Umbilical cord (tissue), 2 donors: ENCODE measurements at places on chromosomes 2 and 18. TPM values are rescaled to one million over a fixed set of nuclear protein-coding genes. Genes with fewer than 3 reads are reported as not detected.
A peak's percentile ranks its signal among the peaks of the same experiment; 100 is the strongest.

LAMA3 gene
- 50.6 TPM for total RNA-seq

DNA sequence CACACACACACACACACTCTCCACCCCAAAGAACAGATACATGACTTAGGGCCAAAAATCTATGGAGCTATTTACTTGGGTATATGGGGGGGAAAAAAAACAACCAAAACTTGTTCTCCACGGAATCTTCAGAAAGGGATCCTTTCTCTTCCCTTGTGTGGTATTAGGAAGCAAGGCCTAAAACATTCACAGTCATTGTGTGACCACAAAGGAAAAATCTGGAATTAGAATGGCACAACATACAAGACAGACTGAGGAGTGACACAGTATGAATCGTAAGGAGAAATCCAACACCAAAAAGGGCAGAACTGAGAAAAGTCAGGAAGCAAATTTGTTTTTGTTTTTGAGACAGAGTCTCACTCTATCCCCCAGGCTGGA, 70.3 kb downstream of the ASXL2 start:
- no peak for DNase-seq

UPP2 gene
- total RNA-seq: 0.24 TPM

ASB18 gene
- total RNA-seq: 2.2 TPM

LIMS3 gene
- total RNA-seq: not detected

DNA sequence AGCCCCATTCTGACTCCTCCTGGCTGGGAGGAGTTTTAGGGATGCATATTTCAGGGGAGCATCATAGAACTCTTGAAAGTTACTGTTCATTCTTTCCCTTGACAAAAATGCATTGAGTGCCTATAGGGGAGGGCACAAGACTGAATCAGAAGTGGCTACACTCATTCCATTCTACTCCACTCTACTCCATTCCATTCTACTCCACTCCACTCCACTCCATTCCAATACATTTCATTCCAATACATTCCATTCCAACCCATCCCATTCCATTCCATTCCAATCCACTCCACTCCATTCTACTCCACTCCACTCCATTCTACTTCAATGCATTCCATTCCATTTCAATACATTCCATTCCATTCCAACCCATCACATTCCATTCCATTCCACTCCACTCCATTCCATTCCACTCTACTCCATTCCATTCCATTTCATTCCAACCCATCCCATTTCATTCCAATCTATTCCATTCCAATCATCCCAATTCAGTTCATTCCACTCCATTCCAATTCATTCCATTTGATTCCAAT, 110.8 kb downstream of the LOXHD1 start:
- DNase-seq: no peak

TOGARAM2 gene
- 1.4 TPM for total RNA-seq

- no peak for DNase-seq
Measured at GRCh38 chr2:97736608-97737330, 23.4 kb downstream of the ZAP70 start.

NEU2 gene
- not detected for total RNA-seq

NPAS2 gene
- total RNA-seq: 124 TPM

GRCh38 chr2:189188115-189188805, 8.7 kb upstream of the COL5A2 start:
- DNase-seq: no peak

DNA sequence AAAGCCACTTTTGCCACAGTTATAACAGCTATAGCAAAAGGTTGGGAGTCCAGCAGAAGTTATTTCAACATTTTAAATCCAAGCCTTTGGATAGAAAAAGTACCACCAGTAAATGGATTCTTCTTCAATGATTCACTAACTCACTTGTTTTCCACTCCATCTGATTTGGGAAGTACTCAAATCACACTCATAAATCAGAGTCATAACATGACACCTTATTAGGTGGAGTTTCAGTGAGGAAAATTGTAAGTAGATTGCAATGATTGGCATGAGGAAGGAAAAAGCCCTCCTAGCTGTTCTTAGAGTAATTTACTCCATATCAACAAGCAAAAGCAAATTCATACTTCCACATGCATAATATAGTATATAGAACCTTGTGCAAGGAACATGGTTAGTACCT, 132.9 kb downstream of the NR4A2 start:
- DNase-seq: no peak

GRCh38 chr18:6525604-6526003, 110.9 kb upstream of the L3MBTL4 start:
- DNase-seq: no peak

TDRD15 gene
- total RNA-seq: 5.3 TPM

C2orf78 gene
- total RNA-seq: 1.7 TPM

DNA sequence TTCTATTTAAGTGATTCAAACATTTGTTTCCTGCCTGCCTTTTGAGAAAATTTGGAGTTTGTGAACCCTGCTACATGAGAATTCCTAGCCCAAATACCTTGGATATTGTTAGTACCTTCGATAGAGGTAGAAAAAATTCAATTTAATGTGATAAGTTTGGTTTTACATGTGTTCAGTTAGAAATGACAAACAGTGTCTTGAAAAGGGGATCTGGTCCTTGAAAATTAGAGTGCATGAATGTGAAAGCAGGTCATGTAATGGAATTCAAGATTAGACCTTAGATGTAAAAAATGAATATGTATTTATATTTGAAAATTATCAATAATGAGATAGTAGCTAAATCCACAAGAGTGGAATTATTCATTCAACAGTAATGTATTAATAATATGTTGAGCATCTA, 70.5 kb downstream of the PIK3C3 start:
- no peak for DNase-seq

GRCh38 chr2:82330155-82330554, 2025.6 kb upstream of the LRRTM1 start:
- no peak for DNase-seq

DNA sequence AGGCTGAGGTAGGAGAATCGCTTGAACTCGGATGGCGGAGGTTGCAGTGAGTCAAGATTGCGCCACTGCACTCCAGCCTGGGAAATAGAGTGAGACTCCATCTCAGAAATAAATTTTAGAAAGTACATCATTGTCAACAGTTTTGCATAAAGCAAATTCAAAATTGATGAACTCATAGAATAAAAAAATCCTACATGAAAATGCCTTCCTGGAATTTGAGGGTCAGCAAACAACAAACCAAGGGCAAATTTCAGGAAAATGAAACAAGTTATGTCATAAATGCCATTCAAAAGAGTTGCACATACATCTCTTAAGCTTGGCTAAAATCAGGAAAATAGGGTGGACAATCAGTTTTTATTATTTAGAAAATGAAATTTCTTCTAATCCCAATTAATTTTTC, 45.1 kb downstream of the COL5A2 start:
- no peak for DNase-seq

ARPC2 gene
- total RNA-seq: 158 TPM

DNA sequence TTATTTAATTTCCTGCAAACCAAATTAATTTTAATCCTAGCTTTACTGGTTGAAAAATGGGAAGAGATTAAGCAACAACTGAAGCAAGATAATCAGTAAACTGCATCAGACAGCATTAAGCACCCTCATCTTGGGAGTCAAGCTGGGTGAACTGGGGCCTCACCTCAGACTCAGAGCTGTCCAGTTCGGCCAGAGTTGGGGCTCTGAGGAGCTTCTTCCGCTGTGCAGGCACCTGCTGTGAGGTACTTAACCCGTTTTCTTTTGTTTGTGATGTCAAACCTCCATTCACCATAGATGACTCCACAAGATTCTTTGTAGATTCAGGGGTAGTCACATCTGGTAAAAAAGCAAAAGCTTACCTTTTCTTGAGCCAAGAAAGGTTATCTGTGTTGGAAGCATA, 71.8 kb downstream of the PRELID3A start:
- DNase-seq: no peak

DLGAP1 gene
- total RNA-seq: 20.7 TPM

IL36G gene
- total RNA-seq: not detected

CLIP4 gene
- total RNA-seq: 28.6 TPM

CNGA3 gene
- total RNA-seq: 1.2 TPM

GRCh38 chr2:111665011-111665410, 219.0 kb downstream of the ANAPC1 start:
- no peak for DNase-seq

DNA sequence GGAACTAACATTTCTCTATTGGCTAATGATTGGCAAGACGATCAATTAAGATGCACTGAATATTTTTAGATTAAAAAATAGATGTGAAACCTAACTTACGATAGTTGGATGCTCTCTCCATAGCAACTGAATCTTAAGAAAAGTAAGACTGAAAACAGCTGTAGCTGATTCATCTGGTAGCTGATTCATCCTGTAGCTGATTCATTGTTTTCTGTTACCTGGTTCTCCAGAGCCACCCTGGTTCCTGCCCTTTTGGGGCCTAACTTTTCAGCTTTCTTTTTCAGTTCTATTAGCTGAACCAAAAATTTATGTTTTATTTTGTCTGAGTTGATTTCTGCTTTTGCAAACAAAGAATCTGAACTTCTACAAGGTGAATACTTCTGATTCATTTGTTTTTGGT, 22.7 kb upstream of the SPR start:
- no peak for DNase-seq

- no peak for DNase-seq
Measured at GRCh38 chr2:7906431-7906830, 775.4 kb upstream of the ID2 start.

GRCh38 chr2:43418680-43419079, 177.2 kb downstream of the THADA start:
- no peak for DNase-seq

GRCh38 chr2:184890311-184890710, 292.0 kb downstream of the ZNF804A start:
- no peak for DNase-seq

HOXD3 gene
- total RNA-seq: not detected

ZNF521 gene
- total RNA-seq: 50.6 TPM

ST8SIA3 gene
- 1.2 TPM for total RNA-seq

DNA sequence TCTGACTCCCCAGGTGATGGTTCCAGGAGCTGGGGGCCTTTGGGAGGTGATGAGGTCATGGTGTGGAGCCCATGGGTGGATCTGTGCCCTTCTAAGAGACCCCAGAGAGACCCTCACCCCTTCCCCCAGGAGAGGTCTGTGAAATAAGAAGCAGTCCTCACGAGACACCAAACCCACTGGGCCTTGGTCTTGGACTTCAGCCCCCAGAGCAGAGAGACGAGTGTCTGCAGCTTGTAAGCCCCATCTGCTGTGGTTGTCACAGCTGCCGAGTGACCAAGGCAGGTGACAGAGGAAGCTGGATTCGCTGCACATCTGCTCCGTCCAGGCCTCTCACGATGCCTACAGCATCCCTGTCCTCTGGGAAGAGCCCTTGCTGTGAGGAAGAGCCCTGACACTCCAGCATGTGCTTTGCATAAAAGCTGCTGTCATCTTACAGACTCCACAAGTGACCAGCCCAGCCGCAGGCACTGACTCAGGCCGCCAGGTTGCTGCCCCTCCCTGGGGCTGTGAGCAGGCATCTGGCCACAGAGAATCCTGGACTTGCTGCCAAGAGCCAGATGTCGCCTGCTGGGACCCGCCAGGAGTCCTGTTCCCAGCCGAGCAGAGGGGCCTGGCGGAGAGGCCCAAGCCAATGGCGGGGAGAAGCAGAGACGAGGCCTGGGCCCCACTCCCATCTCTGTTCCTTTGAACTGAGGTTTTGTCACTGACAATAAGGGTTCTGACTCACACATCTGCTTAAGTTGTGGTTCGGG, 150.8 kb downstream of the PXDN start:
- no peak for DNase-seq

DNA sequence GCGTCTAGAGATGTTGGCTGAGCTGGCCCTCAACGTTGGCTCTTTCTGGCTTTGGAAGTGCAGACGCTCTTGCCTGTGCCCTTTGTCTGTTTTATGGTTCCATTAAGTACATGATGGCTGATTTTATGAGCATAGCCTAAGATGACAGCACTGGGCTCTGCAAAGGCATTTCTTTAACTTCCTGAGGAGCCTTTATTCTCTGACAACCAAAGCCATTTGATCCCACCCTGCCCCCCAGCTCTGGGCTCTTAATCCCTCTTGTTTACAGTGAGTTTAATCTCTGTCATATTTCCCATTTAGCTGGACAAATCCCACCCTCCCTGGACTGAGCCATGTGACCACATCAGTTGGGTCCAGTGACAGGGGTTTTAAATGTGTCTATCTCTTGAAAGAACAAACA, 195.9 kb downstream of the ACKR3 start:
- DNase-seq: peak; percentile 60

- DNase-seq: no peak
Measured at GRCh38 chr18:13501891-13502290, 224.5 kb downstream of the FAM210A start.

CD207 gene
- total RNA-seq: 0.96 TPM

- no peak for DNase-seq
Measured at GRCh38 chr2:6864923-6865345, 773 bp downstream of the CMPK2 start.

DNA sequence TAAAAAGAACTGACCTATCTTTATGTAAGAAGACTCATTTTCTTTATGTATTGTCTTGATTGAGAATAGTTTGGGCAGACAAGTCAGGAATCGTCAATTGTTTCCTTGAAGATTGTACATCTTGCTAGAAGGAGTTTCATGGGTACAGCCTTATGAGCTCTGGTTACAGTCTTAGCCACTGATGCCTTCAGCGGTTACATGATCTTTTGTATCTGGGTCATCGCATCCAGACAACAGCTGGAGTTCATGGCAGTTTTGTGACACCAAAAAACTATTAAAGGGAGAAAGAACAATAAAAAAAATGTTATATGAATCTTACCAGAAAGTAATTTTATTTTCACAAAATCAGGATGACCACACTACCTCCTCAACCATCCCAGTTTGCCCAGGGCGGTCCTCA, 520.5 kb upstream of the CDH7 start:
- no peak for DNase-seq

DNA sequence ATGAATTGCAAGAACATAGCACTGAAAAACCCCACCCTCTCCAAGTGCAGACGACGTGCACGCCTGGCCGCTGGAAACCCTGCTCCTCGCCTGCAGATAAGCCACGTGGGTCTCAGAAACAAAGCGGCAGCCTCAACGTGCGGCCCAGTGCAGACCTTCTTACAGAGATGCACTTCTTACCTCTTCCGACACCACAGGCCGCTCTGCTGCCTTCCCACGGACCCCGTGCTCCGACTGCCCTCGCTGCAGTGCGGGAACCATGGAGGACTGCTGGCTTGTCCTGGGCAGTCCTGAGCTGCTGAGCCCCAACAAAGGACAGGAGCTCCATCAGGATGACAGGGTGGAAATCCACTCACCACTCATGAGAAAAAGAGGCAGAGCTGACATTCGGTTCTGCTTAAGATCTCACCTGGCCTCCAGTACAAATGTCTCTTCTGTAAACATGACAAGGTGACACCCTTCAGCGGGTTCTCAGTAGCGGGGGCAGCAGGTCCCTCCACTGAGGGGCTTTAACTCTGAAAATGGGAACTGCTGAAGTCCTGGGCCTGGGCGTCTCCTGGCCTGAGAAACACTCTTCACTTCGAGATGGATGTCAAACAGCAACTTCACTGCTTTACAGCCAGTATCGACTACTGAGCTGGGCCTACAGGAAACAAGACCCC, 6.2 kb downstream of the COPS9 start:
- DNase-seq: no peak
